Activated CD4-positive, alpha-beta T cell treated with anti-CD3 and anti-CD28 coated beads, Interleukin-2, amount 50 U/mL, for 4 hours (primary cell): ENCODE measurements at places on chromosomes 4 and X.

DNA sequence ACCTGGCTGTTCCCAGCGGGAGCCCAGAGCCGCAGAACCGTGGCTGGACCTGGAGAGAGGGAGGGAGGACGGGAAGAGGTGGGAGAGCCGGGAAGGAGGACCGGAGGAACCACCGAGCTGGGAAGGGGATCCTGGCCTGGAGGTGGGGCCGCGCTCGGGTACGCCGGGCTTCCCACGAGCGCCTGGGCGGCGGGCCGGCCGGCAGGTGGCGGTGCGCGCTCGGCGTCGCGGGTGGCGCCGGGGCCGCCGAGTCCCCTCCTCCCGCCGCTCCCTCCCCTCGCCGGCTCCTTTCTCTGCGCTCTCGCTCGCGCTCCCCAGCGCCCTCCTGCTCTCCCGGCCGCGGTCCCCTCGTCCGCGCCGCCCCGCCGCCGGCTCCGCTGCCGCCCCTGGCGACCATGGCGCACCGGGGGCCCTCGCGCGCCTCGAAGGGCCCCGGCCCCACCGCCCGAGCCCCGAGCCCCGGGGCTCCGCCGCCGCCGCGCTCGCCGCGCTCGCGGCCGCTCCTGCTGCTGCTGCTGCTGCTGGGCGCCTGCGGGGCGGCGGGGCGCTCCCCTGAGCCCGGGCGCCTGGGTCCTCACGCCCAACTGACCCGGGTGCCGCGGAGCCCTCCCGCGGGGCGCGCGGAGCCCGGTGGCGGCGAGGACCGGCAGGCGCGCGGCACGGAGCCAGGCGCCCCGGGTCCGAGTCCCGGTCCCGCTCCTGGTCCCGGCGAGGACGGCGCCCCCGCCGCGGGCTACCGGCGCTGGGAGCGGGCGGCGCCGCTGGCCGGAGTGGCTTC lies at the start of gene SORCS2:
SORCS2 (plus strand) TSS at position 287 of the 778 bp plus-strand sequence.
- peak; percentile 29 for DNase-seq

DNA sequence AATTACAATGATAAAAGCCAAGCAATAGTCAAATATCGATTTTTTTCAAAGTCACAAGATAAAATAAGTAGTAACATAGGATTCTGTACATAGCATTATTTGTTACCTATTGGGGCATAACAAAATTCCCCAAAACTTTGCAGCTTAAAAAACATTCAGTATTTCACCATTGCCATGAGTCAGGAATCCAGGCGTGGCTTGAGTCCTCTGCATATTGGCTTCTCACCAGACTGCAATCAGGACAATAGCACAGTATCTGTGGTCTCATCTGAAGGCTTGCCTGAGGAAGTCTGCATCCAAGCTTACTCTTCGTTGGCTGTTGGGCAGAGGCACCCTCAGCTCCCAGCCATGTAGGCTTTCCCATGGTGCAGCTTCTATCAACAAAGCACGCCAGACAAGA lies 6.2 kb upstream of the CTBP1 start:
- no peak for DNase-seq

GRCh38 chr4:76292730-76293129 lies 13.8 kb upstream of the STBD1 start:
- DNase-seq, result no peak

- DNase-seq, result no peak
Observed at GRCh38 chrX:70022616-70023015, 27.1 kb downstream of the AWAT2 start.

- no peak for DNase-seq
Observed at GRCh38 chr4:15237648-15238230, 190.1 kb upstream of the C1QTNF7 start.

DNA sequence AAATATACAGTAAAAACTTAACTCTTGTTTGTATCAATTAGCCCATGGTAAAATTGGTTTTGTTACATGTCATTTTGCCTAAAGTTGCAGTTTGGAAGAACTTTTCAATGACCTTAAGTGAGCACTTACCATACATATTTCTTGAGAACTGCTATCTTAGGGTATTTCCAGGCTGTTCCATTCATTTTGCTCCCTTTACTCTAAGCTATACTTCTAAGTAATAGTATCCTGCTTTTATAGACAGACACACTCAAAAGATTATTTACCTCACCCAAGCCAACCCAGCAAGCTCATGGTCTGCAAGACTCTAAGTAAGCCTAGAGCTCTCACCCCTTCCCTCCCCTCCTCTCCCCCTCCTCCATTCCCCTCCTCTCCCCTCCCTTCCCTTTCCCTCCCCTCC lies 294.0 kb downstream of the HS3ST1 start:
- DNase-seq, result no peak

DNA sequence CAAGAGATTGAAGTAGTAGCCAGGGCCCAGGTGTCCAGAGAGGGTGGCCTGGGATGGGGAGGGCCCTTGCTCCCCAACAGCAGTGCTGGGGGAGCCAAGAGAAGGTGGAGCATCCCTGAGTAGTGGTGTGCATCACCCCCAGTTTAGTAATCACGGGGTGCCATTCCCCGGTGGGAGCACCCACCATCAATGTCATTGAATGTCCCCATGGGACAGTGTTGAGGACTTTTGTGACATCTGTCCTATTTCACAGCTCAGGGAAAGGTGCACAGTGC lies 4.4 kb upstream of the CPZ start:
- no peak for DNase-seq

- DNase-seq, result no peak
Observed at GRCh38 chrX:134236626-134237614, at the start of gene CCDC160. TSS of gene CCDC160 (plus strand) at chrX:134237182. CDS start at chrX:134244801, 7,619 bp downstream.

- DNase-seq, result no peak
Observed at GRCh38 chrX:19774905-19775304, 112.5 kb downstream of the SH3KBP1 start.

DNA sequence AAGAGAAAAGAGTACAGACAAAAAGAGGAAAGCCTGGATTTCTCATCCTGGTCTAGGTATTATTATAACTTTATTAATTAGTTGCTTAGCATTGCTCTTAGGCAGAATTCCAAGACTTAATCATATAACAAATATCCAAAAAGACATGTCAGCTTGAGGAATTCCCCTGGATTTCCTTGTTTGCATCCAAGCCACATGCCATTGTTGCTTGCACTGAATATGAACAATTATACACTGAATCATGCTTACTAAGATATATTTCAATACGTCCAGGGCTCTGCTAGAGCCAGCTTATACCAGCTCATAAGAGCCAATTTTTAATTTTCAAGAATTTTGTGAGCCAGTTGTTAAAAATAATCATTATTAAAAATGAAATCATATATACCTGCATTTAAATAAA lies 5.5 kb upstream of the TLR10 start:
- no peak for DNase-seq

DNA sequence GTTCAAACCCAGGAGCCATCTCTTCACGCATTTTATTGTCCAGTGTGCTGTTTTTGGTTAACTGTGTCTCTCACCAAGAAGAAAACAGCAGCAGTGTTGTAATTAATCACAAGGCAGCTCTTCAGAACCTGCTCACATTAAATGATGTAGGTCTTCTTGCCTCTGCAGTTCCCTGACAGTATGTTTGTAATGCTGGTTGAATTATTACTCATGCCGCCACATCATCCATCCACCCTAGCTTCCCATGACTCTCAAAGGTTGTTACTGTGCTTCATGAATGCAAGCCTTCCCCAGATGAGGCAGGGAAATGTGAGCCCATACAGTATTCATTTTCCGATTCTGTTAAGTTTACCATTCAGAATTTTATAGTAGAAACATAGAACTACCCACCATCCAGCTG lies 17.4 kb downstream of the TLR10 start:
- no peak for DNase-seq

DNA sequence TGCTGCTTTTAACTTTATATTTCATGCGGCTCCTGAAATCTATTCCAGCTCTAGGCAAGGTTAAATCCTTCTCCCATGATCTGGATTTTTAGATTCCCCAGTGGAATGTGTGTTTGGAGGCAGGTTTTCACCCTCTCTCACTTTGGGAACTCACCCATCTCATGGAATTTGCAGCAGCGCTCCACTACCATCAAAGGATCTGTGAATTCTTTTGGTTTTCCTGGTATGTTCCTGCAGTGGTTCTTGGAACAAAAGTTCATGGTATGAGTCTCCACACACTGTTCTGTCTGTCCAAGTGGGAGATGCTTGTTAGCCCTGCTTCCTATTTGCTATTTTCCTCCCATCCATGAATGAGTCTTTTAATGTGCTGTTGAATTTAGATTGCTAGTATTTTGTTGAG lies 14.0 kb downstream of the APOOL start:
- no peak for DNase-seq

DNA sequence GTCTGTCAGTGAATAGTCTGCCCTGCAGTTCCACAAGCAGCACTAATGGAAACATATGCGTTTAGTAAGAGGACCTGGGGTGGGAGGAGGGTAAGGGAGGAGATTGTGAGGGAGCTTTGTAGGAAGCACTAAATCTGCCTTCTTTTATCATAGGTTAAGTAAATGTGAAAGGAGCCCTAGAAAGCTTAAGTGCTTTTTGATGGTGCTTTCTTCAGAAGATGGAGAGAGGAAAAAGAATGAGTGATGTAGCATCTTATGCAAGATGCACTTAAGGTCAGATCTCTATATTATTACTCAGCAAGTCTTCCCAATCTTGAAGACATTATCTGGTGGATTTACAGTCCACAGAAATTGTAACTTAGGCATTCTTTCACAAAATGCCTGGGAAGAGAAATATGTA lies 322.7 kb downstream of the PDHA2 start:
- DNase-seq, result no peak

- DNase-seq, result no peak
Observed at GRCh38 chr4:104751468-104751867, 256.8 kb upstream of the CXXC4 start.

DNA sequence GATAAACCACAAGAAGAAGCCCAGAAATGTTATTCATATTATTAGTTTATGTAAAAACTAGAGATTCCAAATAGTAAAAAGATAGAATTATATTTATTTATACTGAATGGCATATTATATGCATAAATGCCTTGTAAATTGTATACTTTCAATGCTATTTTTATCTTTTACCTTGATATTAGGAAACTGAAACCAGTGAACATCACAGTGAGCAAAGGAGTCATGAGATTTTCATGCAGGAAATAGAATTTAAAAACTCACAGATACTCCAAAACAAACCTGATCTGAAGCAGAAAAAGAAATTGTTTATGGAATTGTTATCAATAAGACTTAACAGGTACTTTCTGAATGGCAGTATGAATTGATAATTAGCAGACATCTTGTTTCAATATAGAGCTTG lies 207.3 kb upstream of the CENPE start:
- no peak for DNase-seq

- DNase-seq, result no peak
Observed at GRCh38 chr4:58658701-58659100, 1548.5 kb upstream of the IGFBP7 start.

GRCh38 chr4:86939729-86940575 lies 5.1 kb downstream of the AFF1 start:
- no peak for DNase-seq

- no peak for DNase-seq
Observed at GRCh38 chrX:7109838-7110793, 37.4 kb upstream of the STS start.

- no peak for DNase-seq
Observed at GRCh38 chrX:129755779-129756650, 17.2 kb downstream of the XPNPEP2 start.

- DNase-seq, result no peak
Observed at GRCh38 chrX:18036394-18036793, 175.3 kb upstream of the RAI2 start.

- DNase-seq, result no peak
Observed at GRCh38 chrX:15781961-15782699, 8.2 kb upstream of the ZRSR2 start.

DNA sequence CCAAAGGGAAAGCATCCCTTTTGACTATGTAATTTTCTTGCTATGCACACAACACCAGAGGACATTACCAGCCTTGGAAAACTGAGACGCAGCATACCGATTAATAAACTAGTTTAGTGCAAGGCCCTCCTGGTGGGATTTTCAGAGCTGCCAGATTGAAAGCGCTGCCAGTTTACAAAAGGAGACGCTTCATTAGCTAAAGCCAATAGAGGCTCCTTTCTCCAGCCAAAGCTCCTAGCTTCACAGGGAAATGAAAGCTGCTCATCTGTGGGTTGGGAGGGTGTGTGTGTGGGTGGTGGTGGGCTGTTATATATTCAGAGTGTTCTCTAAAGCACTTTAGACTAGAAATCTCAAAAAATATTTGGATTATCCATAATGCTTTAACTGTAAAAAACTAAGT lies 32.4 kb downstream of the SPANXN4 start:
- no peak for DNase-seq

DNA sequence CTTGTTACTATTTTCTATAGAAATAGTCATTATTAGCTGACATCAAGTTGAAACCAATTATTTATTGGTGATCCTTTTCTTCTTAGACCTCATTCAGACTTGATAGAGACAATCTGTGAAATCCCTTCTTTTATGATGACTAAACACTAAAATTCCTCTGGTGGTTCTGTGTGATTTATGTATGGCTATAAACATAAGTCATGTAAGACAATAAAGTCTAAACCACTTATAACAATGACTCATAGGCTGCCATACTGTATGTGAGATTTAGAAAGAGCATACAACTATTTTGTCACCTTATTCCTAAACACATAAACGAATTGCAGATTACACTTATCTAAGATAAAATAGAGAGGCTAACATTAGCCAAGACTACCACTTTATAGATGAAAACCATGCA lies 101.1 kb upstream of the PRR32 start:
- DNase-seq, result no peak

- no peak for DNase-seq
Observed at GRCh38 chrX:93422693-93423092, 250.7 kb downstream of the NAP1L3 start.

- DNase-seq, result no peak
Observed at GRCh38 chr4:90209922-90210321, 82.7 kb downstream of the CCSER1 start.

DNA sequence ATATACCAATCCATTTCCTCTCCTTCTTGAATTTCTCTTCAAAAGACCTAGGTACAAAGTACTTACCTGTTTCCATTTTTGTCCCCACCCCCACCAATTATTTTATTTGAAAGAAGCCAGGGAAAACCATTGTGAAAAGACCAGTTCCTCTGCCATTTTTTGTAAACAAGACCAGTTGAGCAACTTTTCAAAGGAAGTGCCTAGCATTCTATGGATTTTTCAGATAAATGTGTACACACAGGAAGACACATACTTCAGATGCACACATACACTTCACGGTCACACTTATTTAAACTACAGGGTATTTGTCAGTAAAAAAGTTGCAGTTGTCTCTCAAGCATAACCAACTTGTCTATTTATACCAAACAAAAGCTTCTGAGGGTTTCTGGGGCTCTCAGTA lies 587.2 kb upstream of the KLHL4 start:
- DNase-seq, result no peak

- no peak for DNase-seq
Observed at GRCh38 chr4:81459228-81459627, 12.5 kb downstream of the RASGEF1B start.

DNA sequence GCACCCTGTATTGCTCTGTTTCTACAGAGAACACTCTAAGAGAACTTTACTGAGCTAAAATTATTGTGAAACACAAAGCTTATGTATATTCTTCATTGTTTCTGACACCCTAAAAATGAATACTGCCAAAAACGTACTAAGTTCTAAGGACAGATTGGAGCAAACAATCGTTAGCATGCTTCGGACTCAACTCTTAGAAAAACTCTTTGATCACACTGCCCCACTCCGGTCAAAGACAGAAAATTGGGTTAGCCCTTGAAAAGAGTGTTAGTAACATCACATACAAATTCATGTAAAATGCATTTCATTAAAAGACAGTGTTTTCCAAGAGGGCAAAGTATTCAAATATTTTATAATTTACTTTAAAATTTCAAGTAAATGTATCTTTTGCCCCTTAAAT lies 177.4 kb downstream of the DCHS2 start:
- DNase-seq, result no peak

GRCh38 chr4:128521156-128521555 lies 233.5 kb upstream of the PGRMC2 start:
- no peak for DNase-seq

GRCh38 chr4:68871809-68872642 lies 56.2 kb downstream of the UGT2B10 start:
- no peak for DNase-seq
